ENCODE measurements at places on chromosomes 13 and 19.

DNA sequence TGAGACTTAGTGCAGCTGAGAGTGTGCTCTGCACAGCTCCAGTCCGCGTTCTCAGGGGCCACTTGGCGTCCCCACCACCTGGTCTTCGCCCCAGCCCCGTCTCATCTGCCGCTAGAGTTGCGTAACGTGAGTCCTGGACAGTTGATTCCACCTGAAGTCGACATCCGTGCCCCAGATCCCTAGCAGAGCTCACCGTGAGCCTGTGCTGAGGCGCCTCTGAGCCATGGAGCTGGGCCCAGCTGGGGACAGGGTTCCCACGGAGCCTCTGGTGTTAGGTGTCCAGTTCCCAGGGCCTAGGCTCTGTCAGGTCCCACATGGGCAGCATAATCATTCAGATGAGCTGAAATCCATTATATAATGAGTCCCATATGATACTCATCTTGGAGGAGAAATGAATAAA is 147.1 kb upstream of the SOX1 start:
- DNase-seq = peak; percentile 18

GRCh38 chr13:39531646-39532045 is 71.3 kb downstream of the LHFPL6 start:
- DNase-seq = no peak

GRCh38 chr13:61778531-61778930 is 362.9 kb upstream of the PCDH20 start:
- no peak for DNase-seq

DNA sequence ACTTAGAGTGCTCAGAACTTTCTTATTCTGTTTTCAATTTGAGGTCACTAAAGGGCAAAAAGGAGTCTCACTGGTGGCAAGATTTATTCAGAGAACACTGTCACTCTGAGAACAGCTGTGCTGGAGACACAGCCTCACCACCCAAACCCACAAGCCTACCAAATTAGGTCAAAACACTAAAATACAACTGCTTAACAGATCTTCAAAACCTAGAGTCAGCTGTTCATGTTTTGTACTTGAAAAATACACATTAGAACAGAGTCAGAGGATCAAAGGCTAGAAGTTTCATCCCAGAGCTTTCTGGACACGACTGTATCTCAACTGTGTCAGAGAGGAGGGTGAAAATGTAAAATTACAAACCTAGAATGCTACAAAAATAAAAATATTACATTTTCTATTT is 89.3 kb downstream of the MIPEP start:
- DNase-seq = no peak

DNA sequence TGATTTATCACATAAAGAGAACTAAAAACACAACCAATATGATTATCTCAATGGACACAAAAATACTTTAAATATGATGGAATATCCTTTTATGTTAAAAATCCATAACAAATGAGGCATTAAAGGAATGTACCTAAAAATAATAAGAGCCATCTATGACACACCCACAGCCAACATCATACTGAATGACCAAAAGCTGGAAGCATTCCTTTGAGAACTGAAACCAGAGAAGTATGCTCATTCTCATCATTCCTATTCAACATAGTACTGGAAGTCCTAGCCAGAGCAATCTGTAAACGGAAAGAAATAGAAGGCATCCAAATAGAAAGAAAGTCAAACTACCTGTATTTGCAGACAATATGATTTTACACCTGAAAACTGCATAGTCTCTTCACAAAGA is 671.0 kb downstream of the SLITRK1 start:
- DNase-seq = no peak

DNA sequence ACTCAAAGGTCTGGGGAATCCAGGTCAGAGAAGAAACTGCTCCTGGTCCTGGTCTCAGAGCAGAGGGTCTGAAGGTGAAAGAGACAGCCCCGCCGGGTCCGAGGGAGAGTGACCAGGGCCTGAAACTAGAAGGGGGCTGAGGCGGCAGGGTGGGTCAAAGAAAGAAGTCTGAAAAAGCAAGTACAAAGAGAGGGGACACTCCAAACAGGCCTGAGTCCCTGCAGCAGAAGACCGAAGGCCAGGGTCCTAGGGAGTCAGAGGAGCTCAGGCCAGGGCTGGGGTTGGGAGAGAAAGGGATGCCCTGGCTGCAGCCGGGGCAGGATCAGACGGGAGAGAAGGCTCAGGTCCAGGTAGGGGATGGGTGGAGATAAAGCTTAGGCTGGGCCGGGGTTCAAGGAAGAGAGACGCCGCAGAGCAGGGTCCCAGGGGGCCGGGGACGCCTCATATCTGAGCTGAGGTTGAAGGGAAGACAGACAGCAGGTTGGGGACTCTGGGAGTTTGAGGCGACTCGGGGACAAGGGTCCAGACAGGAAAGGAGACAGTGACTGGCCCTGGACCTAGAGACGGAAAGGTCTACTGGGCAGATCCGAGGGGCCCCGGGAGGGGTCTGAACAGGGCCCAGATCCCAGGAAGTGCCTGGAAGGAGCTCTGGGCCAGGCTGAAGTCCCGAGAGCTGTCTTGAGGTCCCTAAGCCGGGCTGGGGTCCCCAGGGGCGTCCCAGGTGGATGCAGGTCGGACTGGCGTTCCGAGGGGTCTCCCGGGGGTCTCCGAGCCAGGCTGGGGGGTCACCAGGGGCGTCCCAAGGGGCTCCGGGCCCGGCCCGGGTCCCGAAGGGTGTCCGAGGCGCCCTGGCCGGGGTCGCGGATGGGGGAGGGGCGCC is 795 bp downstream of the MLLT1 start:
- peak; percentile 36 for DNase-seq

DNA sequence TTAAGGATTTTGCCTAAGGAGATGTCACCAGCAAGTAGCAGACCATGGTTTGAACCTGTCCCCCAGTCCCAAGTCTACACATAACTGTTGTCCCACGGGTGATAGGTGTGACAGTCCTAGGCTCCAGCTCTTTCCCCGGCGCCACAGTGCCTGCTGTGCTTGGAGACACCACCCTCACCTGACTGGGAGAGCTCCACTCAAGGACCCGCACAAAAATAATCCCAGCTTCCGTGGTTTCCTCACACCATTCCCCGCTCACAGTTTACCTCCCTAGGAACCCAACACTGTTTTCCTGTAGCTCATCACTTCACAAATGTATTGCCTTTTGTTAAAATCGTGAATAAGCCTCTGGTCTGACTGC is 19.8 kb upstream of the RASA3 start:
- DNase-seq = no peak

DNA sequence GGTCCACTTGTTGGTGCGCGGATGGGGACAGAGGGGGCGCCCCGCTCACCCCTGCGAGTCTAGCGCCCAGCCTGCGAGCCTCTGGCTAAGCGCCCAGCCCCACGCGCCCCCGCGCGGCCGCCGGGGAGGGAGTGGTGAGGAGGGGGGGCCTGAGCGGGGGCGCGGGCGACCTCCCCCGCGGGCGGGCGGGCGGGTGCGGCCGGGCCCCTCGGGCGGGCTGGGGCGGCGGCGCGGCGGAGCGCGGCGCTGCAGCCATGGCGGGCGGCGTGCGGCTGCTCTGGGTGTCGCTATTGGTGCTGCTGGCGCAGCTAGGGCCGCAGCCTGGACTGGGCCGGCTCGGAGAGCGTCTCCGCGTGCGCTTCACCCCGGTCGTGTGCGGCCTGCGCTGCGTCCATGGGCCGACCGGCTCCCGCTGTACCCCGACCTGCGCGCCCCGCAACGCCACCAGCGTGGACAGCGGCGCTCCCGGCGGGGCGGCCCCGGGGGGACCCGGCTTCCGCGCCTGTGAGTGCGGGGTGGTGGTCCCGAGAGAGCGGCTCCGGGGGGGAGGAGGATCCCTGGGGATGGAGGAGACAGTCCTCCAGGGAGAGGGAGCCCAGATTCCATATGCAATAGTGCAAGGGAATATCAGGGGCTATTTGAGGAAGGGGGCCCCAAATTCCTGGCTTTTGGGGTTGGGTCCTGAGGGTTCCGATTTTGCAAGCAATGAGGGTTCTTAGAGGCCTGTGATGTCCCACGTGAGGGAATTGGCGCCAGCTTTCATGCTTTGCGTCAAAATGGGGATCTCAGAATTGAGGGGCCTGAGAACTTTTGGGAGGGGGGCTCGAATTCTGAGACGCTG is at the start of gene LTBP4:
LTBP4 (plus strand) TSS at position 236 of the 841 bp plus-strand sequence; CDS start at position 255, 19 bp downstream.
- DNase-seq = peak; percentile 50

DNA sequence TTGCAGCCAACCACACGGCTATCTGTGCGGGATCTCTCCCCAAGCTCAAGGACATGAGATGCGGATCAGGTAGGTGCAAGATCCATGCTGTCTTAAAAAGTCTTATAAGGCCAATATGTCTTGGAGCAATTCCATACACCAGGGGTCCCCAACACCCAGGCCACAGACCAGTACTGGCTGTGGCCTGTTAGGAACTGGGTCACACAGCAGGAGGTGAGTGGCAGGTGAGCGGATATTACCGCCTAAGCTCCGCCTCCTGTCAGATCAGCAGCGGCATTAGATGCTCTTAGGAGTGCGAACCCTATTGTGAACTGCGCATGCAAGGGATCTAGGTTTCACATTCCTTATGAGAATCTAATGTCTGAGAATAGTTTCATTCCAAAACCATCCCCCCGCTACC is 68.8 kb upstream of the ZNF599 start:
- DNase-seq = no peak

GRCh38 chr13:59182241-59182640 is 981.5 kb downstream of the DIAPH3 start:
- no peak for DNase-seq

DNA sequence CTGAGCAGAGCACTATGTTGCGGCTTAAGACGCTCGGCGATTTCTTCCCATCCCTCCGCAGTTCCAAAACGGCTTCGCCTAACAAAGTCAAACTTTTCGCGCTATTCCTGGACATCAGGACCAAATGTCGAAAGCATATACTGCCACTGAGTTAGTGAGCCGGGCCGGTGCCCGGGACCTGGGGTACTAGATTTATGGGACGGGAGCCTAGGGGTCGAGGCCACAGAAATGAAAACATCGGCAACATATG is 699 bp downstream of the RCBTB2 start:
- DNase-seq = no peak

DNA sequence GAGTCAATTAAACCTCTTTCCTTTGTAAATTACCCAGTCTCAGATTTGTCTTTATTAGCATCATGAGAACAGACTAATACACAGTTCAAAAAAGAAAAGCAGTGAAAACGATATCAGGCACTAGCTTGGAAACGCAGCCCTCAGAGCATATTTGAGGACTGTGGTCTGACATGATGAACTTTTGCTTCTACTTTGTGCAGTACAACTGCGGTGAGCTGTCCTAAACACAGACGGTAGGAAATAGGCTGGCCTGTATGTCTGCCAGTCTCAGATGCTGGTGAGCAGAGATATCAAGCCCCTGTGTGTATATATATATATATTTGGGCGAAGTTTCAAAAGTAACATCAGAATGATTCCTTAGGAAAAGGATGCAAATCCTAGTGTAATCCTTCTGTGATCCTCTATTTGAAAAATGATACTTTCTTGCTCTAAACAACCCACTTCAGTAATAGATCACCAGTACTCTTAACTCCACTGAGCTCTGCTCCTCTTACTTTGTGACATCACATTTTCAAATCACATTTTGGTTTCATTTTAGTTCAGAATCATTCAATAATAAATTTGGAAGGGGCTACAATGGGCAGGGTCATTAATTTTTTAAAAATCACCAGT is 74.4 kb downstream of the TNFRSF19 start:
- no peak for DNase-seq

DNA sequence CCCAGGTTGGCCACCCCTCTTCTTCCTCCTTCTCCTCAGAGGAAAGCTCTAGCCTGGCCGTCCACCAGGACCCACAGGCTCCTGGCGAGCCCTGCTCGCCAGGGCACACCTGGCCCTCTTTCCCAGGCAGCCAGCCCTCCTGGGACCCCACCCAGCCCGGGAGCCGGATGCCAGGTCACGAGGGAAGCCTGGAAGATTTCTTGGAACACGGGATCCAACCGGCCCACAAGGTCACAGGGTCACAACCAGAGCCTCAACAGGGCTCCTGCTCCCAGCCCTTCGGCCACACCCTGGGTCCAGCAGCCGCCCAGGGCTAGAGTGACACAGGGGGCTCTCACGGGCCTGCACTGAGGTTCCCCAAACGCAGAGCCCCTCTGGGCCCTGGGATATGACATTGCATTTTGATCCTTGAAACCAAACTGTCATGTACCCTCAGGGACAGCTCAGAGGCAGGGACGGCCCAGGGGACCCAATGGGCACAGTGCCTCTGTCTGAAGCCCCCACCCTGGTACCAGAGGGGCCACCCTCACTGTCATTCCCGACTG is 5.5 kb downstream of the MKNK2 start:
- no peak for DNase-seq

DNA sequence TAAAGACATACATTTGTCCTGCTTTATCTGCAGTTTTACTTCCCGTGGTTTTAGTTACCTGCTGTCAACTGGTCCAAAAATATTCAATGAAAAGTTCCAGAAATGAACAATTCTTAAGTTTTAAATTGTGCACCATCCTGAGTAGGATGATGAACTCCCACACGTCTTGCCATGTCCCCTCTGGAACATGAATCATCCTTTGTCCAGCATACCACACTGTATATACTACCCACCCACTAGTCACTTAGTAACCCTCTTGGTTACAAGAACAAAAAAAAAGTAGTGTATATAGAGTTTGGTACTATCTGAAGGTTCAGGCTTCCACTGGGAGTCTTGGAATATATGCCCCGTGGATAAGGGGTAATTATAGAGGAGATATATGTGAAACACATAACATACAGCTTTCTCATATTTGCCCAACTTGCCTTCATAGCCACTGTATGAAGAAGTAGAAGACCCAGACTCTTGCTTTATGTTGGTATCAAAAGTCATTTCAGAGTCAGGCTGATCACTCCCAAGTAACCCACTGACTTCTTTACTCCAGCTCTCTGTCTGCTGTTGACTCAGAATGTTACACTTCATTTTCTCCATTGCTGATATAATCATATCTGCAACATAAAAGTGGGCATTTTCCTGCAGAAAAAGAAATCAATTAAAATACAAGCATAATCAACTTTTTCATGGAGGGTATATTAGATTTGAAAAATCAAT is 19.3 kb downstream of the RUBCNL start:
- no peak for DNase-seq

DNA sequence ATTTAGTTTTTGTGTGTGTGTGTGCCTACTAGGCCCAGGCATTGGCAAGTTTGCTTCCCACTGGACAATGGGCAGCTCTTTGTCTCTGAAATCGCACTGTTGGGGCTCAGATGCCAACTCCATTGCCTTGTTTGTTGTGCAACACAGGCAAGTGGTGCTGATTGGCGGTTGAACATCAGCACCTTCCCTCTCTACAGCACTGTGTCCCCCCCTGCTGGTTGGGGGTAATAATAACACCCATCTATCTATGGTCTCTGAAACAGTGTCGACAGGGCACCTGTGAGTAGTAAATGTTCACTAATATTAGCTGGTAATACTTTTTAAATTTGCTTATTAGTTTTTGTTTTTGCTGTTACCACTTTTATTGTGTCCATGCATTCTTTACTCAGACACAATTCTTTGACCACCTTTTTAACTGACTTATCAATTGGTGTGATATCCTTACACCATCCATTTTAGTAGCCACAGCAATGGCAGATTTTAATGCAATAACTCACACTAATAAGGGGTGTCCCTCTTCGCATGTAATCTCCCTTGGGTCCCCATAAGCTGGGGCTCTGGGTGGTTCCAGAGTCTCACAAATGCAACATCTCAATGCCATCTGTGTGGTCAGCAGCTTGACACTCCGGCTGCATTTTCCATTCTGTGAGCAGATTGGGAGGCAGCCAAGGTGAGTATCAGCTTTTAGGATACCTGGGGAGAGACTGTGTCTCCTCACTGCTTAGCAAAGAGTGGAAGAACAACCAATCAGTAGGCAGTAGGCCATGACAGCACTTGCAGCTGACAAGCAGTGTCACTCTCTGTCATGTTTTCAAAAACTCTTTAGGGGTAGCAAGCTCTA is 47.7 kb upstream of the UQCRFS1 start:
- peak; percentile 63 for DNase-seq

GRCh38 chr13:110105136-110105535 is 201.8 kb downstream of the COL4A1 start:
- no peak for DNase-seq
